Panc1 (cell line): ENCODE measurements at places on chromosomes 16 and 17. TPM values are rescaled to one million over a fixed set of nuclear protein-coding genes. Genes with fewer than 3 reads are reported as not detected.

Gene CYTH1
- 46.7 TPM for total RNA-seq

Gene RAP1GAP2
- 10.0 TPM for total RNA-seq

Gene TAX1BP3
- 122 TPM for total RNA-seq

Gene ABCA6
- 0.46 TPM for total RNA-seq

DNA sequence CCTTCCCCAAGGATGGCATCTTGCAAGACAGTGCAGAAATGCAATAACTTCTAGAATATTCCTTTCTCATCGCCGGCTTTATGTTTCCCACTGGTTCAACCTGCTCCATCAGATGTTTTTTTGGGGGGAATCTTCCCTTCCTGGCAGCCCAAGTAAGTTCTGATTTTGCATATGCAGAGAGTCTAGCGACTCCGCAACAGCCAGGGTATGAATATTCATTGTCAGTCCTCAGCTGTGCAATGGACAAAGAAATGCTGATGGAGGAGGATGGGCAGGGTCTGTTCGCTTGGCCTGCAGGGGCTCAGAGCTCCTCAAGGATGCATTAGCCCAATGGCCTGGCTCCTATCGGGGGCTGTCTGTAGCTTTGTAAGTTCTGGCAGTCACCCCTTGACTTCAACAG lies 358.8 kb upstream of the CCL2 start:
- DNase-seq, result no peak

DNA sequence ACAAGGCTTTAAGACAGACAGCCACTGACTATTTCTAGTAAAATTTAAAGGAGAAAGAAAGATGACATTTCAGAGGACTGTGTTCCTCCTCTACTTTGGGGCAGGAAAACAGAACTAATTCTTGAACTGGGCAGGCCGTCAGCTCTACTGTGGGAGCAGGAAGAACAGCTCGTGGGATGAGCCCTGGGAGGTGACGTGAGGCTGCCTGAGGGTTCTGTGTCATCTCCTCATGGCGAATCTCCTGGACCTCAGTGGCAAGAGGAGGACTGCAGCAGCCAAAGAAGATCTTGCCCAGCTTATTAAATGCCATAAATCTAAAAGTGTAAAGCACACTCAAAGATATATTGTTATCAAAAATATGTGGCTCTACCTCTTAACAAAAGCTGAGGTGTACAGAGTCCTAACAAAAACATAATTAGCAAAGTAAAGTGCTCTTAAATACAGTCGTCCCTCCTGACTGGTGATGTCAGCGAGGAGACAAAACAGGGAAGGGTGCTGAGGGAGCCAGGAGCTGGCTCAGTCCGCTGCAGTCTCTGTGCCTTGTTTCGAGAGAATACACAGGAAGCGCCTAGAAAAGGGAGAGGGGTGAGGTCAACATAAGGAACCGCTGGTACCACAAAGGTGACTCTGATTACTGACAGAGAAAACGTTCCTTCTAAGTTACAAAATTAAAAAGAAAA lies 58.0 kb downstream of the CREBBP start:
- DNase-seq, result no peak

GRCh38 chr16:68022278-68022727 lies 729 bp downstream of the DDX28 start:
- no peak for DNase-seq

- peak; percentile 8 for DNase-seq
Observed at GRCh38 chr17:27651411-27652345, 20.7 kb downstream of the LGALS9 start.

DNA sequence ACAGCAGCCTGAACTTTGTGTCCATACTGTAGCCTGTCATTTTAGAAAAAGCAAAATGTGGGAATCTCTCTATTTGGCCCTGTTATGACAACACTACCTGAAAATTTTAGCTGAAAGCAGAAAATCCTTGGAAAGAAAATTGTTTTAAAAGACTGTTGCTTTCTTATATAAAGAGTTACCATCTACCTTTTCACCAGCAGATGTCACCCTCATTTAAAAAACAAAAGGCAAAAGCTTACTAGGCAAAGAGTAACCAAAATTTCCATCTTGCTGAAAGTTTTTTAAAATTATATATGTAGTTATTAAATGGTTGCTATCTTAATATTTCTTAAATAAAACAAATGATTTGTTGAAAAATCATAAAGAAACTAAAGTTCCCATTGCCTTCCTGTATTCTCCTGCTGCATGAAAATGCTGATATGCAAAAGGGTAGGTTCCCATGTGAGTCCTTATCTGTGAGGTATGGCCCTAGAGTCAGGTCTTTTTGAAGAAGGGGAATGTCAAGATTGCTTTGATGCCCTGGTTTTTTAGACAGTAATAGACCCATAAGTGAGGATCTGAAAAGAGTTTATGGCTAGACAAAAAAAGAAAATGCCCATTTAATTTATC lies 61.0 kb downstream of the TNRC6C start:
- DNase-seq, result no peak

DNA sequence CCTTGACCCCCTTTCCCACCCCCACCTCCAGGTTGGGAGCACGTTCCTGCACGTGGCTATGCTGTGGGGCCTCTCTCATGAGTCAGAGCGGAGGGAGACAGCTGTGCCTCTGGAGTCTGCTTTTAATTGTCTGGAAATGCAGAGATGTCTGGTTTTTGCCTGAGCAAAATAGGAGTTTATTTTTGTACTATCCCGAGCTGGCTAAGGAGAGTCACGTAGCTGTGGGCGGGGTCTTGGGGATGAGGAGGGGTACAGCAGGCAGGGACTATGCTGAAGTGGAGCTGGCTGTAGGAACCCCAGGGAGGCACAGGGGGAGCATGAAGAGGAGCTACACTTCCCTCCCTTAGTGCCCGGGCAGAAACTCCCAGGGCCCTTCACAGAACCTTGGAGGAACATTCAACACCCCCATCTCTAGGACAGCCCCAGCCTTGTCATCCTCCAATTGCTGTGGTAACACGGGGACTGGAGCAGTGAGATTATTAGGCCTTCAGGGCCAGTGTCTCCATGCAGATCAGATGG lies 44.7 kb upstream of the LGALS9 start:
- DNase-seq, result no peak

DNA sequence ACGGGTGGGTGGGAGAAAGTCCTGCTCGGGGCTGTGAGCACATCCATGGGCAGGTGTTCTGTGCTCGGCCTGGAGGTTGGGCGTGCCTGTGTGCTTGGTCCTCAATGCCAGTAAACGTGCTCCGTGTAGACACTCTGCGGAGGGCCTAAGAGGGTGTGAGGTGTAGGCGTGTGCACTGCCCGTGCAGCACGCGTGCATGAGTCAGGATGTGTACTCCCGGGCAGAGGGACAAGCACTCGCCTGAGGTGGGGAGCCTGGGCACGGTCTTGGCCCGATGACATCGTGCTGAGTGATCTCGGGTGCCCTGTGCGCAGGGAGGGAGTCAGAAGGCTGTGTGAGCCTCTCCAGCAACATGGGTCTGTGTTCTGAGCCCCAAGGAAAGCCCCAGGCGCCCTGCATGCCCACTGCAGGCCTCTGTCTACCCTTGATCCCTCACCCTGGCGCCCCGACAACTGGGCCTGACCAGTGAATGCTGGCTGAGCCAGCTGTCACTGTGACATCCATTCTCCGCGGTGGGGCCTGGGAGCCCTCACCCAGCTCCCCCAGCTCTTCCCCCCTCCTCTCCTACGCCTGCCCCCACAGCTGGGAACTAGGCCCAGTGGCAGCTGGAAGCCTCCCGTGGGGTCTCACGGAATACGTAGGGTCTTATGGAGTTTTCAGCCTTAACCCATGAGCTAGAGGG lies 23.5 kb upstream of the NXPH3 start:
- DNase-seq, result no peak

DNA sequence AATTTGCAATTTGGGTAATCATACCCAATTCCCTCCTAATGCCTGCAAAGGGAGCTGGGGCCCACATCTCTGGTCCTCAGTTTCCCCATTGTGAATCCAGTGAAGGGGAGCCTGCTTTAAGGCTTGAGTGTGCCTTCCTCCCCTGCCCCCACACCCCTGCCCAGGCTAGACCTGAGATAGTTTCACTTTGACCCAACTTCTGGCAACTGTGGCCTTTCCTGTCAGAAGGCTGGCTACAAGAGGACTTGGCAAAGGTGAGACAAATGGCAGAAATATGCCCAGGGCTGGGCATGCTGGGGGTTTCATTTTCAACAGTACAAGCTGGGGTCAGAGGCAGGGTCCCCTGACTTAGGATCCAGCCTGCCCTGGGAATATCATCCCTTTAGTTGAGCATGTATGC lies 10.0 kb downstream of the SOCS1 start:
- DNase-seq, result no peak

DNA sequence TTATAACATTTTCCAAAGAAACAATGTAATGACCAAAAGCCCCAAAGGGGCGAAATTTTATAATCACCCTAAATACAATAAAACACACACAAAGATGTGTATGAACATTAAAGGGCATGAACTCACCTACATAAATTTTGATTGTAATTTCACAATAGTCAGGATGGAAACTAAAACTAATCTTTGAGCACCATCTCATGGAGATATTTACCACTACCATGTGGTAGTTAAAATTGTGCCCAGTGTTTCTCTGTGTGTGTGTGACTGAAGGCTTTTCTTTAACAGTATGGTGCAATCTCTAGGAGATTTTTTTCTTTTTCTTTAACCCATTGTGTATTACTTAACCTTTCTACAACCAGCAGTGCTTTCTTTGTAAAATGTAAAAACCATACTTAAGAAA lies 19.7 kb upstream of the MEIOC start:
- no peak for DNase-seq

GRCh38 chr16:2473999-2474876 lies 689 bp upstream of the TBC1D24 start:
- no peak for DNase-seq

DNA sequence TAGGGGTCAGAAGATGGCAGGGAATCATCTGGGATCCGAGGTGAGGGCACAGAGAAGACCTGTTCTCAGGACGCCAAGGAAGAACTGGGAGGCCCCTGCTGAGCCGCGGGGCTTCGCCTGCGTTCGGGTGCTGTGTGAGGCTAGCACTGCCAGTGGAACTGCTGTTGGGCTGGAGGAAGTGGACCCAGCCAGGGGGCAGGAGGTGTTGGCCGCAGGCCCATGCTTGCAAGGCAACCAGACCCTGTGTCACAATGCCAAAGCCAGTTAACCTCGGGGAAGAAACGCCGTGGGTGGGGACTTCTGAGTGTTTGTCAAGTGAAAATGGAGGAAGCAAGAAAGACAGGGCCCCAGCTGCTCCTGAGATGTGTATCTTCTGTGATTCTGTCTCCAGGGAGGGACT lies 185.5 kb downstream of the LGALS9B start:
- DNase-seq, result no peak

GRCh38 chr16:47734987-47735594 lies 274.0 kb downstream of the PHKB start:
- no peak for DNase-seq

DNA sequence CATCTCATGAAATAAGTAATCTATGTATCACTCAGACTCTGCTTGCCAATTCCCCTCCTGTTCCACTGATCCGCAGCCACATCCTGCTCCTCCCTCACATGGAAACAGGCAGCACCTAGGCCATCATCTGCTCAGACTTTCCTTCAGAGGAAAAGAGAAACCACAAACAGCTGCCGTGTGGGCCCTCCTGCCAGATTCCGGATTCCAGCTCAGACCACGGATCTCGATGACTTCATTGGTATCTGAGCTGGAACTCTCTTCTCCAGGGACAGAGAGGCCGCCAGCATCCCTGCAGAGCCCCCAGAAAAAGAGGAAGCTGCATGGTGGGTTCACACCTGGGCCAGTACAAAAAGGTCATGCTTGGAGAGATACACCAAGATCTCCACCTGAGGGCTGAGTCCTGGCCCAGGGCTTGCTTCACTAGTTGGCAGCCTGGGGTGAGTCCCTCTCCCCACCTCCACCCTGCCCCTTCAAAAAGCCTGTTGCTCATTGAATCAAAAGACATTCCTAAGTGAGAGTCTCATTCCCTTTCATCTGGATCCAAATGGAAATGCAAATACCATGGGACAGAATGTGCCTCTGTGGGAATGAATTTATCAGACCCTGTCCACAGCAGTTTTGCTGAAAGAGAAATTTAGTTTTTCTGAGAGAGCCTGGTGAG lies 47.2 kb downstream of the HOXB1 start:
- DNase-seq, result no peak

- no peak for DNase-seq
Observed at GRCh38 chr16:87554754-87555427, 47.4 kb upstream of the JPH3 start.

DNA sequence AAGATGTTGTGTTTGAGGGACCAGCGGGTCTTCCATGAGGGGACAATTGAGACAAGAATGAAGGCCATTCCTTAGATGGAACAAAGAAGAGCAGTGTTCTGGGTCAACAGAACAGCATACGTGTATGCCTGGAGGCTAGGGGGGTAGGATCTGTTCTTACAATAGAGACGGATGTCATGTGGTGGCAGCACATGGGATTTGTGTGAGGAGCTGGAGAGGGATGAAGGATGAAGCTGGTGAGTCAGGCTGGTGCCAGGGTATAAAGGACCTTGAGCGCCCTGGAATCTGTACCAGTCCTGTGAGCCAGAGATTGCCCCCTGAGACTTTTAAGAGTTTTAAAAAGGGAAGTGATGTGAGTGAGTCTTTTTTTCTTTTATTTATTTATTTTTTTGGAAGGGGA lies 22.8 kb upstream of the WFDC1 start:
- DNase-seq, result no peak

DNA sequence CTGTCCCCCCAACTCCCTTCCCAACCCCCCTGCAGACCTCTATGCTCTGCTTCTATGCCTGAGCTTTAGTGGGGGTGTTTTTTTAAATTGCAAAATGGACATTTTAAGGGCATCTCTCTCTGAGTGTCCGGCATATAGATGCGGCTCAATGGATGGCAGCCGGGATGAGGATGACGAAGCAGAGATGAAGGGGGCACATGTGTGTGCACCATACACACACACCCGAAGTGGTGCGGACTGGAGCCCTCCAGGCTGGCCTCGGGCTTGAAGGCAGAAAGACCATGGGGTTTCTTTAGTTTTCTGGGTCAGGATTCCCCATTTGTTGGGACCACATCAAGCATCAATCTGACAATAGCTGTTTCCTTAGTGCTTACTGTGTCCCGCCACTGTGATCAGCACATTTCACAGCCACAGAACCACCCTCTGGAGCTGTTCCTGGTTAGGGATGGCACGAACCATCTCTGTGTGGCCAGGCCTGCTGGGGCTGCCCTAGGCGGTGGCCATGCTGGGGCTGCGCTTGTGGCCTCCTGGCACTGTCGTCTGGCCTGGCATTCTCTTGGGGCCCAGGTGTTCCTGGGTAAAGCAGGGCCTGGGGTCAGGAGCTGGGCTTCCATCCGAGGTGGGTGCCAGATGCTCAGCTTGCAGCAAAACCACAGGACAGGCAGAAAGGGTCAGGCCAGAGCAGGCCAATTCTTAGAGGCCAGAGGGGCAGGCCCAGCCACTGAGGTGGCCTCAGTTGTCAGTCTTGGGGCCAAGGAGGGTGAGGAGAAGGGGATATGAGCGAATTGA lies 49.9 kb downstream of the NT5M start:
- no peak for DNase-seq
